ENCODE measurements at places on chromosomes 12 and 14.

DNA sequence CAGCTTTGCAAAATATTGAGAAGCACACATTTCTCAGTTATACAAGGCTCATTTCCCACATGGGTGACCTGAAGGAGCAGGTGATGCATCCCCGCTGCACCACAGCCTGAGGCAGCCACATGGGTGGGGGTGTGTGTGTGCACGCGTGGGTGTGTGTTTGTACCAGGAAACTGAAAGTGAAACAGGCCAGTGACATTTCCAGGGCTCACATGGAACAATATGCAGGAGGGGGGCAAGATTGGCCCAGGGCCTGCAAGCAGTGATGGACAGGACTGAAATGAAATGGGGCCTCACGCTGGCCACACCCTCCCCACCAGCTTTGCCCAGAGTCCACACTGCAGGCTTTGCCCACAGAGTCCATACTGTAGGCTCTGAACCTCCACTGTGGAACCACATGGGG lies 154.2 kb upstream of the PARP11 start:
- no peak for DNase-seq

DNA sequence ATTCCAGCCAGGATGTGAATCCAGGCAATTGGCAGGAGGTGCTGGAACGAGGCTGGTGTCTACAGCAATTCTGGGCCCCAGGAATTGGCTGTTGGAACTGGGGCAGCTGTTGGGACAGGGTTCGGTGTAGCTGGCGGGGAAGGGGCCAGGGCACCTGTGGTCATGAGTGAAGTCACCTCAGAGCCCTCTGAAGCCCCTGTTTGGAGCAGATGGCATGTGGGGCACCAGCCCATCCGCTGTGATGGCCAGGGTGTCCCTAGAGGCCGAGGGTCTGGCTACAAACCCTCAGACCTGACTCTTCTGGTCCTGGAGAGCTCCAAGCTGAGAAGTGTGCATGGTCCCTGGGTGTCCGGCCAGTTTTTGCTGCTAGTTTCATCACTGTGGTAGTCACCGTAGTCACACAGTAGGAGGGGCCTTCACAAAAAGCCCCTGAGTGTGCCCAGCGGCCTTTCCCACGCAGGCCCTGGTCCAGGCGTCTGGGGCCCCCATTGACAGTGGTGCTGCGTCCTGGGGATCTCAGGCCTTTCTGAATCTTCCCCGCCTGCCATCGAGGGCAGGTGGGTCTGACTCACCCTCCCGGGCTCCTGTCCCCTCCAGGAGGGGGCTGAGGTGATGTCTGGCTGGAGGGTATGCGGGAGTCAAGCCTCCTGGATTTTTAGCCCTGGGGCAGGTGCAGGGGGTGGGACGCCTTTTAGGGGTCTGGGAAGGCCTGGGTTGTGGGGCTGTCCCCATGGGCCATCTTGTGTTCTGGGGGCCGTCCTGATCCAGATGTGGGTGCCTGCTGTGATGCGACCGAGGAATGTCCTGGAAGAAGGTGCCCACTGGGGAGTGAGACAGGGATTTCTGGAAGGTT lies 368.0 kb downstream of the TMEM121 start:
- DNase-seq: no peak

DNA sequence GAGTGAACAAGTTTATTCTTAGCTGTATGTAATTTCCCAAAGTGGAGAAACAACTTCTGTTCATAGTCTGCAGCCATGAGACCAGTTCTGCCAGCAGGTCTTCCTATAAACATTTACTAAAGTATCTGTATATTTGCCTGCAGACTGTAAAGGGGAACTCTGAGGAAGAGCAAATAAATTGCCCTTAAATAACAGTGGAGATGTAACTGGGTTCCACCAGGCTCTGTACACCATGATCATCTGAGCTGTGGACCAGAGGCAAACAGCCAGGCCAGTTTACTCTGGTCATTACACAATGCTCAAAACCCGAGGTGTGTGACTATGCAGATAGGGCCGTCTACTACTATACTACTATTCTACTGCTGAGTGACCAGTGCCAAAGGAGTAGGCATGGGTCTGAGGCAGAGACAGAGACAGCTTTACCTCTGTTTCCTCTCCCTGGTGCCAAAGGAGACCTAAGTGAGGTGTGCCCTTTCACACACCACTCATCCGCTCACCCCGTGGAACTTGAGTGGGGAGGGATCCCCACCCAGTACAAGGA lies 21.1 kb upstream of the CERS5 start:
- DNase-seq: no peak

DNA sequence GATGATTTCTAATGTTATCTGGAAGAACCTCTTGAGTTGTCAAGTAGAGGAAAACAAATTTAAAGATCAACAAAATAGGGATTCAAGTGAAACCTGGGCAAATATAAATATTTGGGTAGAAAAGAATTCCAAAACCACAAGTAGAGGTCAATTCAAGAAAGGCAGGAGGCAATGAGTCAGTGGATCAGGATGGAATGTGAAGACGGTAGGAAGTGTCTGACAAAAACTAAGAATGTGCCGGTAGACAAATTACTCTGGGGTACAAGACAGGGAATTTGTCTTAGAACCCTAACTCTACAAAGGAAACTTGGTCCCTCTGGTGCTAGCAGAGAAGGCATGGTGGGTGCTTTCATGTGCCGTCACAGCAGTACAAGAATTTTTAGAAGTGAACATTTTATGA lies 13.6 kb downstream of the ABCD2 start:
- DNase-seq: no peak

- DNase-seq: no peak
Observed at GRCh38 chr12:118982302-118982701, 961 bp downstream of the SRRM4 start.

DNA sequence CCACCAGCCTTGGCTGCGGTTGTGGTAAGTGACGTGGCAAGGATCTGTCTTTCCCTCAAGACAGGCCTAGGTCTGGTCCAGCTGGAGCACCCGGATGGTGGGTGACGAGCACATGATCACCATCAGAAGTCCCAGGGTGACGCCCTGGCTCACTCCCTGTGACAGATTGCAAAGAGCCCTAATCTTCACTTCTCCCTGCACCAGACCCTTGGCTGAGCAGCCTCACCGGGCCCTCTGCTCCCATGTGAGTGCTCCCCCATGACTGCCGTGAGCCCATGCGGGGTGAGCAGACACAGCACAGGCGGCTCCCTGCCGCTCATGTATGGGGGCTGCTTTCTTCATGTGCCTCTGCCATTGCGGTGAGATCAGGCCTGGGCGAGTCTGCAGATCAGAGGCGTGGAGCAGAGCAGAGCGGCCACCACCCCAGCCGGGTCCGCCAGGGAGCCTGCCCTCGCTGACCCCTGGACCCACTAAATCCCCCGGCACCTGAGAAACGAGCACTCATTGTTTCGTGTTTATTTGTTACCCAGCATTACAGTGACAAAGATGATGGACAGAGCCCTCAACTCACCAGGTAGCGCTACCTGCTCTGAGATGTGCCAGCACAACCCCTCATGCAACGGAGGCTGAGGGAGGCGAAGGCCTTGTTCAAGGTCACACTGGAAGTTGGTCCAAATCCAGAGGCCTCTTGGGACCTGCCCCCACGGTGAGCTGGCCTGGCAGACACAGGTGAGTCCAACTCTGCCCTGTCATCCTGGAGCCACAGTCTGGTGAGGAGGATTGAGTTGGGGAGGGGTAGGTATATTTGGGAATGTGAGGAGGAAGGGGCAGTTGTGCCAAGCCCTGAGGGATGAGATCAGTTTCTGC lies 9.3 kb upstream of the DIO3 start:
- DNase-seq: no peak

GRCh38 chr14:69620211-69620611 lies 8.8 kb downstream of the SUSD6 start:
- no peak for DNase-seq

- DNase-seq: no peak
Observed at GRCh38 chr14:26926585-26926984, 328.8 kb upstream of the NOVA1 start.

DNA sequence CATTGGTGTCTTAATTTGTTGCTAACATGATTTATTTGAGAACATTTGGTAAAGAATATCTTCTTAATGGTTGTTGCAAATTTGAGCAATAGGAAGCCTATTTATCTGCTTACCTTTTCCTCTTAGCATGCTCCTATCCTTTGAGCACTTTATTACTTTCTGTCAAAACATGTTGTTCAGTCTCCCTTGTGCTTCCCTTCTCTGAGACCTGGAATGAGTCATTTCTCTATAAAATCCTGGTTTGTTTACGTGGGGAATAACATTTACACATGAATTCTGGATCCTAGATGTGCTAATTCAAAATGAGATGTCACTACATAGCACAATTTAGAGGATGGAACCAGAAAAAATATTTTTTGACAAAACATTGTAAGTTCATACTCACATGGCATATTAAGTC lies 844.0 kb upstream of the LRFN5 start:
- DNase-seq: no peak

GRCh38 chr12:122517877-122518276 lies 8.9 kb downstream of the RSRC2 start:
- DNase-seq: no peak

GRCh38 chr12:53232646-53233461 lies 845 bp upstream of the RARG start:
- DNase-seq: no peak

DNA sequence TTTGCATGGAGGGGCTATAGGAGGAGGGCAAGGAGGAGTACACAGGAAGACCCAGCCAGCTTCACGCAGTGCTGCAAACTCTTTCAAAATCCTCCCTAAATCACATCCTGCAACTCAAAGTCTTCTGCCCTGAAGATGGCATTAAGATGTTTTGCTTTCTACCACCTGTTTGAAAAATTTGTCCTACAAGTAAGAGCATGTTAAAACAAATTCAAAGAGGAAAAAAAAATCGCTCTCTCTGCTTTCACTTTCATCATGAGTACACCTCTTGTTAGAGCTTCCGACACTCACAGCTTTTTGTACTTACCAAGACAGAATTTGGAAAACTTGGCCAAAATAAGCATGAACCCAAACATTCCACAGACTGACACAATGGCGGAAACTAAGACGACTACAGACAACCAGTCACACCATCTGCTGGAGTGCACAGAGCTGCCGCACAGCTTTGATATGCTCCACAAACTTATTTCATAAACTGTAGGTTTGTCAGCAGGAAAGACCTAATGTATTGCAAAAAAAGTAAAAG lies 21.3 kb downstream of the GCH1 start:
- DNase-seq: no peak

GRCh38 chr14:75771595-75771994 lies 110.5 kb downstream of the TTLL5 start:
- no peak for DNase-seq

DNA sequence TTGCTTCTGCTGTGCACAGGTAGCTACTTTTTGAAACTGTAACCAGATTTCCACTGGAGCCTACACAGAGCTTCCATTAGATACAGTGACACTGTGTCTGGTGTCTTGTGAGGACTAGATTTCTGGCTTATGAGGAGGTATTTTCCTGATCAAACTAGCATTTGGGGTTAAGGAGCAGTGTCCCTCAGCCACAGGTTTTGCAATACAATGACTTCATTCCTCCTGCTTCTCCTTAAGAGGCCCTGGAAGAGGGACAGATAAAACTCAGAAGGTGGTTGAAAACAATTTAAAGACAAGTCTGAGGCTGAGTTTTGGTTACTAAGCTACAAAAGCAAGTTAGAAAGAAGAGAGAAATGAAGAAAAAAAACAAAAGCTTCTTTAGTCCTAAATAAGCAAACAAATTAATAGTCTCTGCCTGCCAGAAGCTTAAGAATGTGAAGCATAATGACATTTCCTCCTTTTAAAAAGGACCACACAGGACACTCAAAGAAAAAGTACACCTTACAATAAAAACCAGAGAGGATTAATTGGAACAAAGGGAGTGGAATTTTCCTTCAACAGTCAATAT lies 53.0 kb downstream of the PKP2 start:
- no peak for DNase-seq

GRCh38 chr12:125311050-125311449 lies 245.8 kb downstream of the AACS start:
- DNase-seq: no peak

GRCh38 chr12:79454338-79454843 lies 236.4 kb downstream of the PAWR start:
- no peak for DNase-seq

DNA sequence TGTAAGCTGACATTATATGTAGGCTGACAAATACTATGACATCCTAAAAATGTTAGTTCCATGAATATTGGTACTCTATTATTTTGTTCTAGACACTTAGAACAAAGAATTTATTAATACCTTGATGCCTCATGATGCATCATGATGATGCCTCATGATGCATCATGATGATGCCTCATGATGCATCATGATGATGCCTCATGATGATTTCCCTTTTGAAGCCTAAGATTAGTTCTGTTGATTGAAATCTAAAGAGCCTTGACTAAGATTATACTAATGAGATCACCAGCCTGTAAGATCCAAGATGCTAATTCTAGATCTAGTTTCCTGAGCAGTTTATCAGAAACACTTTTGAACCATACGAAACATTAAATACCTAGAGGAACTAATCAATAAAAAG lies 4.6 kb upstream of the CEP128 start:
- no peak for DNase-seq

GRCh38 chr14:92800012-92800411 lies 5.9 kb downstream of the GOLGA5 start:
- no peak for DNase-seq
